HS-5 (cell line): ENCODE measurements at places on chromosomes 2 and 18.

DNA sequence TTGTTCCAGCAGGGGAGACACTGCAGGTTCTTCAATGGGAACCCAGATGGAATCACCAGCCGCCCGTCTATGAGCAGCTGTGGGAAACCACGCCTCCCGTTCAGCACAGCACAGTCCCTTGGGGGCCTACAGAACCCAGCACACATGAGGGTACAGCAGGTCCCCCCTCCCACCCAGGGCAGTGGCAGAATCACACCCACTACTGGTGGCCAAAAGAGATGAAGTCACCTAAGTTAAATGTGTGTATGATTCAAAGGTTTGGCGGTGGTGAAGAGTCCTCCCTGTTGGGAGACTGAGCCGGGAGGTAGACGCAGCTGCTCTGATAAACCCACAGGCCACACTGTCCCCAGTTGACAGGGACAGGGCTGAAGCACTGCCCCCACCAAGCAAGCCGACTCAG is 44.3 kb downstream of the L3MBTL4 start:
- no peak for DNase-seq

DNA sequence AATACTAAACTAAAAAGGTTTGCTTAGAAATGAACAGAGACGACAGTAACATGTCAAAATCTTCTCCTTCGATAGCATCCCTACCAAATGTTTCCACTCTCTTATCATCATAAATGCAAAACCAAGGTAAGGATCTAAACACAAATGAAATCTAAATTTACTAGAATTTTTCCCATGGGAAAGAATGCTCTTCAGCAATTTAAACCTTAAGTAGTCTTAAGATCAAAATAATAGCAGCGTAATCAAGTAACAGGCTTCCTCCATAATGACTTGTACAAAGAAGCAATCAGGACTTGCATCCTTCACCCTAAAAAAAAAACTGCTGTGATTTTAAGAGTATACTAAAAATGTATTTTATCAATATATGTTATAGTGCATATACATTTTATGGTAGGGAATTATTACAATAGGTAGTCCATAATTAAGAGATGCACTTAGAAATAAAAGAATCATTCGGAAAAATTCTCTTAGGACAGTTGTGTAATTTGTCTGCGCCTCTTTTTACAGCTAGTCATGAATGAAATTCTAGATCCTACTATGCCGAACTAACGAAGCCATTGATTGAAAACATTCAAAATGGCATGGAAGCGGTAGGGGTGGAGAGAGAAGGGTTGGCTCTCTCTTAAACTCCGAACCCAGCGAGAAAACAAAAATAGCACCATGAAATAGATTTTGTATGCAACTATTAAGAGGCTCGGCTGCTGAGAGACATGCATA is 1.3 kb downstream of the PGAP1 start:
- DNase-seq, result no peak

DNA sequence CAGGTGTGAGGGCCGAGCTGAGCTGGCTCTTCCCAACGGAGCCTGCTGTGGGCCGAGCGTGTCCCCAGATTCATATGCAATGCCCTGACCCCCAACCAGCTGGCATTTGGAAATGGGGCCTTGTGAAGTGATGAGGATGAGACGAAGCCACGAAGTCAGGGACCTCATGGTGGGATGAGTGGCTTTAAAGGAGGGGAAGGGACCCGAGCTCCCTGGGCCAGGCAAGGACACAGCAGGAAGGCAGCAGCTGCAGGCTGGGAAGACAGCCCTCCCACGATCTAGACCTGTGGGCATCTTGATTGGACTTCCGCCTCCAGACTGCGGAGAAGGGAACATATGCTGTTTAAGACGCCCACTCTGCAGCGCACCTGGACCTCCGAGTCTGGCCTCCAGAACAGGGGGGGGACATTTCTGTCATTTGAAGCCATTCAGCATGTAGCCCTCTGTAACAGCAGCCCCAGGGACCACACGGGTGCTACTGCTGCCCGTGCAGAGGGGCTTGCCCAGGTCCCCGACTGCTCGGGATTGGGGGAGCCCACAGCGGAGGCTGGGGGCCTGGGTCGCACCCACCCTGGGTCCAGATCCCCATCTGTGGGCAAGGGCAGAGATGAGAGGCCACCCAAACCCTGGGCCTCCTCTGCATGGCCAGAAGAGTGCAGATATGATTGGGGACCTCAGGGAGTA is 27.2 kb downstream of the KIF1A start:
- no peak for DNase-seq

- DNase-seq, result no peak
Measured at GRCh38 chr2:130756053-130756873, 923 bp downstream of the AMER3 start.

DNA sequence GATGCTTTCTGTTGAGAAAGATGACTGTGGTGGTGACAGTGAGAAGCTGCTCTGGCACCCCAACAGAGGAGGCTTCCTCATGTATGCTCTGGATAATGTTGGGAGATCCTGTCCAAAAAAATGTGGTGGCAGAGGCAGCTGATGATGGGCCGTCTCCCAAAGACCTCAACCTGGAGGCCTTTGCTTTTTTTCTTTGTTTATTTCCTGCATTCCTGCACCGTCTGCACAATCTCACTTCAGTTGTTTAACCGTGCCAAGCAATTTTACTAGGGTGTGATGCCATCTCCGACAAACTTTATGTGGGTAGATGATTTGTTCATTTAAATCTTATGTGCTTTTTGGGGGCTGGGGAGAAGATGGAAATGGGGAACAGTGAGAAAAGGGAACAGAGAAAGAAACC is 62.2 kb upstream of the IGFBP5 start:
- no peak for DNase-seq

GRCh38 chr2:108893277-108893676 is 95.7 kb downstream of the EDAR start:
- no peak for DNase-seq

DNA sequence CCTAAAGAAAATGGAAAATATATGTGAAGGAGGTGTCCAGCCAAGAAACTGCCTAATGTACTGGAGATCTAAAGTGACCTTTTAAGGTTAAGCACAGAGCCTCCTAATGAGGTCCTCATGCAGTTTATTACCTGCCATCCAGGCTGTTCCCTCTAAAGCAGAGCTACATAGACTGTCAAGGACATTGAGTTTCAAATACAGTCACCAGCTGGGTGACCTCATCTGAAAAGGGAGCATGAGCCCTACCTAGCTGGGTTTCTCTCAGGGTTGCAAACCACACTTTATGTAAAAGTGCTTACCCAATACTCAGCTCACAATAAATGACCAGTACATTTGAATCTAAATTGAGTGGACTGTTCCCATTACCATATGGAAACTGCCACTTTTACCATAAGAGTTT is 65.4 kb upstream of the CTNNA2 start:
- DNase-seq, result no peak

DNA sequence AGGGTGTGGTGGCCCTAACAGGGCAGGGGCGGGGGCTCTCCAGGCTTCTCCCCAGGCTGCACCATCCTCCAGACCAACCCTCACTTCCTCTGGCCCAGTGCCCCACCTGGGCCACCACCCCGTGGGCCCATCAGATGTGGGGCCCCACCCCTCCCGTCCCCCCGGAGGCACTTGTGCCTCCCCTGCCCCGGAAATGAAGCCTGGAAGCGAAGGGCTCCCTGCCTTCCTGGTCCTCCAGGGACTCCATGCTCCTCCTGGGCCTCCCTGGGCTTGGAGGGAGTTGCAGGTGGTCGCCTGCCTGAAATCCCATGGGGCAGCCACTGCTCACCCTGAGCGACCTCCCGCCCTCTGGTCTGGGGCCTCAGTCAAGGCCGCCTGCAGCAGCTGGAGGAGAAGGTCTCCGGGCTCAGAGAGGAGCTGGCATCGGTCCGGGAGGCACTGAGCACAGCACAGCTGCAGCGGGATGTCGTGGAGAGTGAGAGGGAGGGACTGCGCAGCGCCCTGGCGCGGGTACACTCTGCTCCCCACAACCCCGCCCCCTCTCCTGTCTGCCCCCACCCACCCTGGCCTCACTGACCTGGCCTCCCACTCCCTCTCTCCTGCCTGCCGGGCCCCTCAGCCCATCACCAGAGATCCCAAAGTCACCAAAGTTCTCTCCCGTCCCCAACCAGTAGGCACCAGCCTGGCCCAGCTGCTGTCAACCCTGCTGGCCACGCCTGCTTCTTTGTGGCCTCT is 28.0 kb downstream of the CROCC2 start:
- no peak for DNase-seq

- DNase-seq, result no peak
Measured at GRCh38 chr18:61664419-61665084, 228.3 kb downstream of the RNF152 start.

DNA sequence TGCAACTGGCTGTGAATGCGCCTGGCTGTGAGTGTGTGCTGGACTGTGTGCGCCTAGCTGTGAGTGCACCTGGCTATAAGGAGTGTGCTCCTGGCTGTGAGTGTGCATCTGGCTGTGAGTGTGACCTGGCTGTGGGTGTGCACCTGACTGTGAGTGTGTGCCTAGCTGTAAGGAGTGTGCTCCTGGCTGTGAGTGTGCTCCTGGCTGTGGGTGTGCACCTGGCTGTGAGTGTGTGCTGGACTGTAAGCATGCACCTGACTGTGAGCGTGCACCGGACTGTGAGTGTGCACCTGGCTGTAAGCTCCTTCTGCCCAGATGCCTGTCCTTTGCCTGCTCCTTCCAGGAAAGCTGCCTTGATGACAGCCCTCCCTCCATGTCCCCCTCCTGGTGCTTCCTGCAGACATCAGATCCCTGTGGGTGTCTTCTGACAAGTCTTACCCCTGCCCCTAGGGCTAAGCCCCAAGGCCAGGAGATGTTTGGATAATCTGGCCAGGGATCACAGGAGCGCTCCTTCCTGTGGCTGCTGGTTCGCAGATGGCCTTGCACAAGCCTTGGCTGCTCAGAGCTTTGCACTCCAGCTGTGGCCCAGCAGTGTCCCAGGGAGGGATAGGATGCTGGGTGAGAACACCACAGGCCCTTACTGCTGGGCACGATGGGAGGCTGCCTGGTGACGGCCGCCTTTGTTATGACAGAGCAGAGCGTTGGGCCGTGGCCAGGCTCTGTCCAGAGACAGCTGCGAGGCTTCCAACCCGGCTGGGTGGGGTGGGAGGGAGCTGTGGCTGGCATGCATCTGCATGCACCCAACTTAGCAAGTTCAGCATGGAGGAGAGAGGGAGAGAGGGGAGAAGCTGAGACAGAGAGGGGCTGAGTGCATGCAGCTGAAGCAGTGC is 89.9 kb downstream of the GLI2 start:
- DNase-seq, result no peak

DNA sequence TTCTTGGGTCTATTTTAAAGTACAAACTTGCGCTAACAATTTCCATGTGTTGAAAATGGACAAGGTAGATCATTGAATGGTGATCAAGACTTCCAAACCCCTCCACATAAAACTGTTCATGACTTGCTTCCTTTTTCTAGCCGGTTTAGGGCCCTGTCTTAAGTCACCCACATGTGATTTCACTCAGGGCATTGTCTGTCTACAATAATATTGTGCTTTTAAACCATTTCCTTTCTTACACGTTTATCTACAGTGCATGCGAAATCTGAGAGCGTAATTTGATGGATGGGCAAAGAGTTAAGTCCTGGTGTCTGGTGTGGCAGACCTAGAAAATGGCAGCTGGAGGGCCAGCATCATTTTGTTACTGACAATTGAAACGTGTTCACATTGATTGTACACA is 2.0 kb upstream of the ZNF516 start:
- no peak for DNase-seq

DNA sequence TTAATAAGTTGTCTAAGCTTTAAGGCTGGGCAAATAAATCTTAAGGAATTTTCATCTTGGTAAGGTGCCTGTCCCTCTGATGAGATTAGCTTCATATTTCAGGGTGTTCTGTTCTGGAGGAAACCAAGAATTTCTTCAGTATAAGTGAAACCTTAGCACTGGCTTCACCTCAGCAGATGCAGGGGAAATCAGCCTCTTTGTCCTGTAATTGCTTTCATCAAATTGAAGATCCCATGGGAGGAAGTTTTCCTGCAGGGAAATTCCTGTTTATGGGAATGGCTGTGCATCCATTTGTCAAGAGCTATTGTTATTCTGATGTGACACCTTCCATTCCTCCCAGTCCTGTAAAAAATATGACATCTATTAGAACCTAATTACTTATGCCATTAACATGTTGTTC is 174.5 kb downstream of the PTPRM start:
- no peak for DNase-seq

- DNase-seq, result no peak
Measured at GRCh38 chr2:205837663-205838062, 155.4 kb downstream of the NRP2 start.

GRCh38 chr18:30940952-30941539 is 101.5 kb downstream of the DSC3 start:
- no peak for DNase-seq

DNA sequence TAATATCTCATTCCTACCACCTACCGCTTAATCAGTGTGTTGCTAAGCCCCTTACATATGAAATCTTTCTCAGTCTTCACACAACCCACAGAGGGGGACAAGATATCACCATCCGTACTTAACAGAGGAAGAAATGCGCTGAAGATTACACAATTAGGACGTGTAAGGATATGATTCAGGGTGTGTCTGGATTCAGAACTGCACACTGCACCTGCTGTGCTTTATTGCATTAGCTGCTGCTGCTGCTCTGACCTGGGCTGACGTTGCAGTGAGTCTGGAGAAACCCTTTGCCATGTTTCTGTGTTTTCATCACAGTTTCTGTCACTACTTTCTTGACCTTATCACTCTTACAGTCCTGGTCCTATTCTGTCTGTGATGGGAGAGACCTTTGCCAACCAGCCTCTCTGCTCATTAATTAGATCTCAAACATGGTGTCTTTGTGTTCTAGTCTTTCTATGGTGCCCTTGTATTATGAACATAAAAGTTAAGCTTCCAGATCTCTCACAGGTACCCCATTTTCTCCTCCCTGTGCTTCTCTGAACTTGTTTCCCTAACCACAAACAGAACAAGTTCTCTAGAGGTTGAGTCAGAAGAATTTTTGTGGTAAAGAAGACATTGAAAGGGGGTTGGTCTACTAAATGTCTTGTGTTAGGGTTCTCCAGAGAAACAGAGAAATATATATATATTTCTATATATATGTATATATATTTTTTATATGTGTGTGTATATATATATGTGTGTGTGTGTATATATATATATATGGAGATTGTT is 92.9 kb upstream of the CYP1B1 start:
- DNase-seq, result no peak

DNA sequence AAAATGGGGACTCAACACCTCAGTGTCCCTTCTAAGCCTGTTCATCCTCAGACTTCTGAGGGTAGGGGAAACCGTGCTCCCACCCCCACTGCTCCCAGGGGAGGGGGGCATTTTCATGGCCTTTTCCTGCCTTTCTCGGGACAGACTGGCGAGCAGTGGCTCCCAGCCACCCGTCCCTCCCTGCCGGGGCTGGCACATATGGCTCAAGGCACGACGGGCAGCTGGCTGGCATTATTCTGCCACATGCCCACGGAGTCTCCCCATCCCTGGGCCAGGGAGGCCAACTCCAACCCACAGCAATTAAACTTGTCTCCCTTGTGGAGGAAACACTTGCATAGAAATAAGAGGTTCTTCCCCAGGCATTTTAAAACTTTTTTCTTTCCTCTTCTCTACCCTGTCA is 148.5 kb upstream of the CBLN2 start:
- no peak for DNase-seq
